ENCODE measurements at places on chromosomes 2 and 18. TPM values are rescaled to one million over a fixed set of nuclear protein-coding genes. Genes with fewer than 3 reads are reported as not detected.

The TBR1 gene
- 0.22 TPM for total RNA-seq

The MPP4 gene
- total RNA-seq, result 0.11 TPM

The TET3 gene
- total RNA-seq, result 3.0 TPM

- no peak for ATAC-seq
These were observed 28.6 kb upstream of the CUL3 start for GRCh38 chr2:224613543-224614286.

- ATAC-seq, result no peak
These were observed 84.2 kb downstream of the ACKR3 start for GRCh38 chr2:236653863-236654262.

- ATAC-seq, result no peak
These were observed 174.8 kb upstream of the ARL4C start for GRCh38 chr2:234671716-234672115.
